CD8-positive, alpha-beta memory T cell (primary cell): ENCODE measurements at places on chromosomes 1 and 21. TPM values are rescaled to one million over a fixed set of nuclear protein-coding genes. Genes with fewer than 3 reads are reported as not detected.

DNA sequence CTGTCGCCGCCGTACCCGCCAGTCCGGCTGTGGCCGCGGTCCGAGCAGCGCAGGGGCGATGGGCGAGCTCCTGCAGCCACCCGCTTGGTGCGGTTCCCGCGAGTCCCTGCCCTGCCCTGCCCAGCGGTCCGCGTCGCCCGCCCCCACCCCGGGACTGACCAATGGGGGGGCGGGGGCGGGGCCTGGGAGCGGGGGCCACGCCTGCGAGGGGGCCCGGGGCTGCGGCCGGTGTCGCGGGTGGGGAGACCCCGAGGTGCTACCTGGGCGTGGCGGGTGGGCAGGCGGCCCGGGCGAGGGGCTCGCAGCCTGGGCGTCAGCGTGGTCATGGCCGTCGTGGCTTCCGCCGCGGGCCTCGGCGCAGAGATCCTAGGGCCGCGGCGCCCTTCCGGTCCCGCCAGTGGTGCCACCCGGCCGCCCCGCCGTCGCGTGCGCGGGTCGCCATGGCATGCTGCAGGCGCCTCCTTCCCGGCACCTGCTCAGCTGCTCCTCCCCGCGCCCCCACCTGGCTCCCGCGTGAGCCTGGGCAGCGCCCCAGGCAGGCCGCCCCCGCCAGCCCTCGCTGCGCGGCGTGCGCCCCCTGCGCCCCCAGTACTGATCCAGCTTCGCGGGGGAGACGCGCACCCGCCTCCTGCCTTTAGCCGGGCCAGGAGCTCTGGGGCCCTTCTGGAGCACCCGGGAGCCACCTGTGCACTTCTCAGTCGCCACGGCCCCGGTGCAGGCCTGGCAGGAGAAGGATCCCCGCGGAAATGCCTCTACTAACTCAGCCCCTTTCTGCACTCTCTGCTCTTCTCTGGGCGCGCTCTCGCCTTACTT is at the start of gene BMP8B:
BMP8B (minus strand) TSS at position 108 of the 813 bp plus-strand sequence. CDS start 380 bp downstream, outside the sequence.
- no peak within 1 kb of the TSS for H3K27ac ChIP-seq
- H3K4me1 ChIP-seq = peaks cover 6% of the 10 kb centered on the region
- no peaks in the 10 kb centered on the region for H3K36me3 ChIP-seq
- H3K27me3 ChIP-seq = no peaks in the 10 kb centered on the region

DNA sequence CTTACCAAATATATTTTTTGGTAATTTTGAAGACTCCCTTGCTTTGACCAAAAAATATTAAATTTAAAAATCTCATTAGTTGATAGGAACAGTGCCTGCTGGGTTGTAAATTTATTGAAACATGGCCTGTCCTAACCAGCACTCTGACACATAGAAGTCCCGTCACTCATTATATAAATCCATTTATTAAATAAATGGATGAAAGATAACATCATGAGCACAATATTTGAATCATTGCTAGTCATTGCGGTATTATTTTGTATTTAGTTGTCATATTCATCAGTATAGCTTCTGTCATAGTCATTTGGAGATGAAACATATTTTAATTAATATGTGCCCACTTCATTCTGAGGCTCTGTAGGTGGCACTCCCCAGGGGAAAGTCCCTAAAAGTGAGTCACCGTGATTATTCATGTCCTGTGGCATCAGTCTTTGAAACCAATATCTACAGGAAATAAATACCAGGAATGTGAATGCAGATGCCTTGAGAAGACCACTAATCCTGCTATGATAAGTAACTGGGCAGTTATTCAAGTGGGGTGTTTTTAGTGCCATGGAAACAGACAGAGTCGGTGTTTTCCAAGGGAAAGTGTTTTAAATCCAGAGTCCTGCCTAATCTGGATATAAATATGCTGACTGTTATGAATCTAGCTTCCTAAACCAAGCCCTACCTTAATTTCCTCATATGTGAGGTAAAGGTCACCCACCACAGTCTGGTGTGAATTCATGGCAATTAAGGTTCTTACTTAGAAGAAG is 302.0 kb downstream of the DUSP10 start:
- DNase-seq = peak; percentile 4
- no peak overlapping the region for H3K4me3 ChIP-seq
- H3K4me1 ChIP-seq = peaks cover 10% of the 10 kb centered on the region
- H3K27ac ChIP-seq = no peak overlapping the region
- no peaks in the 10 kb centered on the region for H3K36me3 ChIP-seq

GRCh38 chr1:234779160-234779538 is 169.2 kb upstream of the IRF2BP2 start:
- peaks cover 10% of the 10 kb centered on the region for H3K4me1 ChIP-seq
- H3K36me3 ChIP-seq = no peaks in the 10 kb centered on the region
- no peak overlapping the region for H3K27ac ChIP-seq
- DNase-seq = no peak

CHIA gene
- not detected for total RNA-seq

GRCh38 chr1:12179111-12179519 is 12.3 kb downstream of the TNFRSF1B start:
- no peaks in the 10 kb centered on the region for H3K27me3 ChIP-seq
- no peaks in the 10 kb centered on the region for H3K36me3 ChIP-seq
- peak; percentile 81 for DNase-seq

GRCh38 chr1:45787905-45788304 is 15.5 kb upstream of the MAST2 start:
- H3K27me3 ChIP-seq = peaks cover 4% of the 10 kb centered on the region
- H3K27ac ChIP-seq = no peak overlapping the region
- H3K4me3 ChIP-seq = no peak overlapping the region
- H3K4me1 ChIP-seq = peaks cover 23% of the 10 kb centered on the region
- no peaks in the 10 kb centered on the region for H3K36me3 ChIP-seq

GRCh38 chr1:6935361-6935883 is 150.2 kb downstream of the CAMTA1 start:
- no peaks in the 10 kb centered on the region for H3K36me3 ChIP-seq
- H3K27ac ChIP-seq = no peak overlapping the region
- DNase-seq = no peak
- no peaks in the 10 kb centered on the region for H3K4me1 ChIP-seq
- peaks cover 13% of the 10 kb centered on the region for H3K27me3 ChIP-seq
- H3K4me3 ChIP-seq = no peak overlapping the region

BSND gene
- total RNA-seq = not detected

- no peak overlapping the region for H3K4me3 ChIP-seq
- no peaks in the 10 kb centered on the region for H3K36me3 ChIP-seq
- peaks cover 11% of the 10 kb centered on the region for H3K4me1 ChIP-seq
- no peak for DNase-seq
Observed at GRCh38 chr1:229070168-229070567, 200.7 kb upstream of the RAB4A start.

- H3K4me3 ChIP-seq = no peak overlapping the region
- peaks cover 67% of the 10 kb centered on the region for H3K4me1 ChIP-seq
- peaks cover 92% of the 10 kb centered on the region for H3K27me3 ChIP-seq
- DNase-seq = peak; percentile 53
- H3K36me3 ChIP-seq = no peaks in the 10 kb centered on the region
Observed at GRCh38 chr1:197911111-197911856, 5.9 kb upstream of the LHX9 start.

DNA sequence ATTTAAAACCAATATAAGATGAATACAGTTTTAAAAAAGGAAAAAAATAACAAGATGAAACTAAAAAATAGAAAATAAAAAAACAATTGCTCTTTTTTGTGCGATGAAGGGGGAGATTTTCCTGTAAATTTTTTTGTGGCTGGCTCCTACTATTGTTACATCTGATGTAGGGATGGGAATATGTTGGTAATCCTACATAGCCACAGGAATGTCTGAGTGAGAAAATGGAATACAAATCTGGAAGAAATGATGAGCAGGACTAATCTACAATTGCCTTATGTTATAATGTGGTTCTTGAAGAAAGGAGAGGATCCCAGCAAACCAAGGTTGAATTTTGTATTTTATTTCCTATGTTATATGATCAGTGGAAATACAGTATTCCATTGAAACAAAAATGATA is 40.9 kb downstream of the ATP6V1G3 start:
- no peak overlapping the region for H3K4me3 ChIP-seq
- no peak for DNase-seq
- H3K36me3 ChIP-seq = no peaks in the 10 kb centered on the region
- H3K4me1 ChIP-seq = no peaks in the 10 kb centered on the region
- no peaks in the 10 kb centered on the region for H3K27me3 ChIP-seq

DNA sequence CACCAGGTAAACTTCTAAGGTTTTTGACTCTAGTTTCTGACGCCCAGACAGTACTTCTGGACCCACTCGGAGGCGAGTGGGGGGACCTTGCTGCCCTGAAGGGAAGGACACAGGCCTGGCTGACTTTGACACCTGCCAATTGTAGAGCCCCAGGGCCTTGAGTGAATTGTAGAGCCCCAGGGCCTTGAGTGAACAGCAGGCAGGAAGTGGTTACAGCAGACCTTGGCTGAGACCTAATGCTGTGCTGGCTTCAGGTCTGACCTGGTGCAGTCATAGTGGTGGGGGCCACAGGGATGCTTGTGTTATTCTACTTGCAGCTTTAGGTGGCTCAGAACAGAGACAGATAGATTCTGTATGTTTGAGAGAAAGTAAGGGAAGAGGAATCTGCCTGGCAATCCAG is 344.3 kb downstream of the DUSP10 start:
- H3K36me3 ChIP-seq = no peaks in the 10 kb centered on the region
- DNase-seq = no peak
- H3K27me3 ChIP-seq = no peaks in the 10 kb centered on the region
- H3K4me3 ChIP-seq = no peak overlapping the region

DNA sequence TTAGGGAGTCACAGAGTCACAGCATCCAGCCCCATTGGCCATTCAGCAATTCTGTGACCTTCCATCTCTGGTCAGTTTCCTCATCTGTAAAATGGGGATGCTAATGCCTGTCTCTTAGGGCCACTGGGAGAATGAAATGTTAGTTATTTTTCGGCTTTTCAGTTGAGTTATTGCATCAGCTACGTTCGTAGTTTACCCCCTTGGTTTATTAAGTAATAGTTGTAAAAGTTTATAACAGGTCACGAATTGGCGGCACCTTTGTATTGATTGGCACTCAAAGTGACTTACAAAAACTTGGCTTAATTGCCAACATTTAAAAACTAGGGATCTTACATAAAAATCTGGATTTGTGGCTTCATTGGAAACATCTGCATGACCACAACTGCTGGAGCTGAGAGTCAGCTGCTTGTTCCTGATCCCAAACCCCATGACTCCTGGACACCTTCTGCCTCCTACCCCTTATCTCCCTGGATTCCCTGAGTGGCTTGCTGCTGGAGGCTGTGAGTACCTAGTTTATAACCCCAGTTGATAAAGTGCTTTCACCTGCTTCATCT is 23.0 kb upstream of the SLC1A7 start:
- no peaks in the 10 kb centered on the region for H3K27me3 ChIP-seq
- no peaks in the 10 kb centered on the region for H3K4me1 ChIP-seq
- no peaks in the 10 kb centered on the region for H3K36me3 ChIP-seq
- H3K4me3 ChIP-seq = no peak overlapping the region

MANEAL gene
- total RNA-seq = 8.0 TPM

GRCh38 chr1:89624314-89624713 is 8.6 kb upstream of the LRRC8C start:
- H3K27me3 ChIP-seq = no peaks in the 10 kb centered on the region
- H3K27ac ChIP-seq = no peak overlapping the region
- H3K4me1 ChIP-seq = peaks cover 46% of the 10 kb centered on the region
- DNase-seq = no peak
- no peak overlapping the region for H3K4me3 ChIP-seq
- no peaks in the 10 kb centered on the region for H3K36me3 ChIP-seq

CFHR3 gene
- total RNA-seq = not detected

DNA sequence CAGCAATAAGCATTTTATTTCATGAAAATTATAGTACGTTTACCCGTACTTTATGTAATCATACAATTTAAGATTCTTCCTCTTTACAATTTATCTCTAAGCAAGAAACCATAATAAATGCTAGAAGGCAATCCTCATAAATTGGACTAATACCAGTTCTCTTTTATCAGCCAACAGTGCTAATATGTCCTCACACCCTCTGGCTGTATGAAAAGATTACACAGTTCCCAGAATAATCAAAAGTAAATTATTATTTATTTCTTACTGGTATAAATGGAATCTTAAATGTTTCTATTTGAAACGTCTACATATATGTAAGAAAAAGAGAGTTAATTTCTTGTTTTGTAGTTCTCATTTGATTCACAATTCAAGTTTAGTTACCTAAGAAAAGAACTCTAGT is 3.1 kb upstream of the CDKN2C start:
- no peaks in the 10 kb centered on the region for H3K27me3 ChIP-seq
- no peak for DNase-seq
- no peaks in the 10 kb centered on the region for H3K36me3 ChIP-seq

- H3K27ac ChIP-seq = no peak overlapping the region
- no peaks in the 10 kb centered on the region for H3K4me1 ChIP-seq
- peak; percentile 45 for DNase-seq
- no peaks in the 10 kb centered on the region for H3K27me3 ChIP-seq
- H3K36me3 ChIP-seq = no peaks in the 10 kb centered on the region
Observed at GRCh38 chr1:110829955-110830553, 42.9 kb upstream of the CD53 start.

DNA sequence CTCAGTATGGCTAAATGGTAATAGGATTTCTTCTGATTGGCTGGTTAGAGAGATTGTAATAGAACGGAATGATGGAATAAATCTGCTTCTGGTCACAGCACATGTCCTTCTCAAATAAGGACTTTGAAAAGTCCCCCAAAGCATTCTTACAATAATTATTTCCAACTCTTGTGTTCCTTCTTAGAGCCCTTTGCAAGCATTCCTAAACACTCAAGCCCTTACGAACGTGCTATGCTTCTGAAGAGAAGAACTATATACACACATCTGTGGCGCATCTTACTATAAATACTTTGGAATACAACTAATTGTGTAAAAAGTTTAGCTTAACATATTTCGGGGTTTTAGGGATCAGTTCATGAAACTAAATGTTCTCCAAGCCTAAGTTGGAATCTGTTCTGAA is 25.6 kb downstream of the CLIC4 start:
- H3K27ac ChIP-seq = no peak overlapping the region
- DNase-seq = no peak
- H3K4me1 ChIP-seq = no peaks in the 10 kb centered on the region
- H3K27me3 ChIP-seq = no peaks in the 10 kb centered on the region
- H3K4me3 ChIP-seq = no peak overlapping the region

S100A8 gene
- total RNA-seq = not detected

APCS gene
- not detected for total RNA-seq

DNA sequence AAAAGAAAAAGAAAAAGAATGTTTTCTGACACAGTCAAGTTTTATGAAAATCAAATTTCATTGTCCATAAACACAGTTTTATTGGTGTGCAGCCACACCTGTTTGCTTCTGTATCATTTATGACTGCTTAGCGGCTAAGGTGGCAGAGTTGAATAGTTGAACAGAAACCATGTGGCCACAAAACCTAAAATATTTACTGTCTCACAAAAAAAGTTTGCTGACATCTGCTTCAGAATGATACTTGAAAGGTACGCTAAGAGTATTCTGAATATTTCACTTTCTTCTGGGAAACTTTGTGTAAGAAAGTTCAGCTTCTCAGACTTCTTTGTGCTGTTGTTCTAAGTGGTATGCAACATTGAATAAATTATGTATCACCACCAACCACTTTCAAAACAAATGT is 6.2 kb downstream of the KCNK1 start:
- no peak overlapping the region for H3K27ac ChIP-seq
- H3K4me1 ChIP-seq = no peaks in the 10 kb centered on the region
- no peak overlapping the region for H3K4me3 ChIP-seq
- no peak for DNase-seq

DNA sequence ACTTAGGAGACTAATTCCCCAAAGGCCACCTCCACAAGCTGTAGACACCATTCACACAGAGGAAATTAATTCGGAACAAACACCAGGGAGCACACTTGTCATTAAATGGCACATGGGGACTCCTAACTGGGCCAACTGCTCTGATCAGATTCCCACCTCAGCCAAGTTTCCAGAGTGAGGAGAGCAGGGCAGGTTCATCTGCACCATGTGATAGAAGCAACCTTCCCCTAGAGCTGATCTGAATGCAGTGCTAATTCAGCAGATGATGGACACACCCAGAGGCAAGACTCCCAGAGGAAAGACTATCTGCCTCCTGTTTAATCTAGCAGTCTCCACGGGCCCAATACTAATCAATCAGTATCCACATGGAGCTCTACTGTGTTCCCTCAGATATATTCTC is 147.0 kb downstream of the VAV3 start:
- no peak overlapping the region for H3K27ac ChIP-seq
- DNase-seq = no peak
- no peak overlapping the region for H3K4me3 ChIP-seq
